NCI-H82 (cell line): ENCODE measurements at places on chromosomes 5 and 9.
A peak's percentile ranks its signal among the peaks of the same experiment; 100 is the strongest.

- DNase-seq: peak; percentile 24
These were observed 71.5 kb downstream of the PSMB7 start for GRCh38 chr9:124343533-124344290.

- peak; percentile 85 for DNase-seq
These were observed 251.7 kb downstream of the DENND1A start for GRCh38 chr9:123678038-123678877.

DNA sequence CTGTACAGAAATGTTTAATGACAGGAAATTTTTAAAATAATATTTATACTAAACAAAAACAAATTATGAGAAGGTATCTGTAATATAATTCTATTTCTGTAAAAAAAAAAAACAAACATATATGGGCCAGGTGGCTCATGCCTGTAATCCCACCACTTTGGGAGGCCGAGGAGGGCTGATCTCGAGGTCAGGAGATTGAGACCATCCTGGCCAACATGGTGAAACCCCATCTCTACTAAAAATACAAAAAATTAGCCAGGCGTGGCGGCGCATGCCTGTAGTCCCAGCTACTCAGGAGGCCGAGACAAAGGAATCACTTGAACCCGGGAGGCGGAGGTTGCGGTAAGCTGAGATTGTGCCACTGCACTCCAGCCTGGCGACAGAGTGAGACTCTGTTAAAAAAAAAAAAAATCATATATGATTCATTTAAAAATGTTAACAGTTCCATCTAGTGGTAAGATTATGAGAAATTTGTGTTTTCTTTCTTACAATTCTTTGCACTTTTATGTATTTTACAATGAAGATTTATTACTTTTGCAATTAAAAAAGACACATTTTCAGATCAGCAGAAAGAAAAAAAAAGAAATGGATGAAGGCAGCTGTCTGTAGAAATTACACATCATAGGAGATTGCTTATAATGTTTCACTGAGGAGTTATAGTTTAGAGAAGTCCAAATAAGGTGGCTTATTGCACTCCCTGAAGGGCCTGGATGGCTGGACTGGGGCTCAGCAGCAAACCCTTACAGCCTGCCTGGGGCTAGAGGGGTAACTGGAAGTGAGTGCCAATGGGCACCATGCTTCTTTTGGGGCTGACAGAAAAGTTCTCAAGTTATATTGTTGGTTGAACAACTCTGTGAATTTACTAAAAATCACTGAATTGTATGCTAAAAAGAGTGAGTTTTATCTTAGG lies 20.3 kb downstream of the C9orf153 start:
- DNase-seq: no peak

DNA sequence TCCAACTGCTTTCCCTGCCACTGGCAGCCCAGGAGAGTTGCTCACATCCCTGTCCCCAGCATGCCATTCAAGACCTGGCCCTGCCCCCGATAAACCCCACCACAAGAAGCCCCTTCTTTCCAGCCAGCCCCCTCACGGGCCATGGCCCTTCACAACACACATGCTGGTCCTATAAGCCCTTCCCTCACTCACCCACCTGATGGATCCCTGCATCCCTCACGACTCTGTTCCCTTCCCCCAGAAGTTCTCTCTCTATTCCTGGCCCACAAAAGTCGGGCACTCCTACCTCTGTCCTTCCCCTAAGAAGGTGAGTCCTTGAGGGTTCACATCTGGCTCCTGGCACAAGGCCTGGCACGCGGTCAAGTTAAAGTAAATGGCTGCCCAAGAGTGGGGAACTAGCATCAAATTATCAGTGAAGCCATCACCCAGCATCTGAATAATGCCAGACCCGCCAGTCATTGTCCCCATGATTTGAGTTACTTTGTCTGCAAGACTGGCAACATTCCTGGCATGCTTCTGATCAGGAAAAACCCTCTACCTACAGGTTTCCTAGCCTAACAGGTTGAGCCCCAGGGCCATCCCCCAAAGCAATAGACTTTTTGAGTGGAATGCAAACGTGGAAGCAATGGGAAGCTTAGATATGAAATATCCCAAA lies 65.9 kb downstream of the CRB2 start:
- no peak for DNase-seq

- DNase-seq: no peak
These were observed 234.0 kb upstream of the GRAMD2B start for GRCh38 chr5:126189231-126189630.

- DNase-seq: no peak
These were observed 817.5 kb downstream of the EFNA5 start for GRCh38 chr5:106853266-106853665.

GRCh38 chr5:177402271-177403043 lies 2.0 kb upstream of the PFN3 start:
- DNase-seq: peak; percentile 88

DNA sequence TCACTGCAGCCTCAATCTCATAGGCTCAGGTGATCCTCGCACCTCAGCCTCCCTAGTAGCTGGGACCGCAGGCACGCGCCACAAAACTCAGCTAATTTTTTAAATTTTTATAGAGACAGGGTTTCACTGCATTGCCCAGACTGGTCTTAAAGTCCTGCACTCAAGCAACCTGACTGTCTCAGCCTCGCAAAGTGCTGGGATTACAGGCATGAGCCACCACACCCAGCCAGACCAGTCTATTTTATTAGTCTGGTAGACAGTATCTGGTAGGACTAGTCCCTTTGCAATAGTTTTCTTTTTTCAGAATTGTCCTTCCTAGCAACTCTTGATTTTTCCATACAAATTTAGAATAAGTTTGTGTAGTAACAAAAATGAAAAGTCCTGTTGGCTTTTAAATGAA lies 14.1 kb upstream of the GPR150 start:
- DNase-seq: no peak

DNA sequence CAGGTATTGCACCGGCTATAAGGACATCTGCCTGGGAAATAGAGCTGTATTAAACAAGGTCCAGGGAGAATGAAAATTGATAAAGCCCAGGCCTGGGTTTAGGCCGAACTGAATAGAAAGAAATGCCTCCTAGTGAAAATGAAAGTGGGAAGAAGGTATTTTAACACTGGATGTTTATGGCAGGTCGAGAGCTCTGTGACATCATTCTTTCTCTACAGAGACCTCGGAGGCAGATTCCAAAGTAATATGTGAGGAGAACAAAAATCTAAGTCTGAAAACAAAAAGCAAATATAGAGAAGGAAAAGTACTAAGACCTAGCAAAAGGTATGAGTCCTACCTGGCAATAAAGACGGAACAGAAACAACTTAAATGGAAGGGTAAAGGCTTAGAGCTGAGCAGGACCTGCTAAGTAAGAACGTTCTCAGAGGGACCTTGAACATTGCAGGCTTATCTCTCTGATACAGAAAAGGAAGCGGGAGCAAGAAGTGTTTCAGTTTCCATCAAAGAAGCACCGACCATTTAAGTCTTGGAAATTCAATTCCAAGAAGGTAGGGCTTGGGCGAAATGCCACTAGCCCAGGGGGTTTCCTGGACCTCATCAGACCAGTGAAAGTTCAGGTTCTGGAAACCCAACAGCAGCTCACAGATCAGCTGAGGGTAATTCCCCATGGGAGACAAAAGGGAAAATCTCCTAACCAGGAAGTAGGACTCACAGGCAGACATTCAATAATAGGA lies 80.0 kb downstream of the SUSD1 start:
- no peak for DNase-seq

DNA sequence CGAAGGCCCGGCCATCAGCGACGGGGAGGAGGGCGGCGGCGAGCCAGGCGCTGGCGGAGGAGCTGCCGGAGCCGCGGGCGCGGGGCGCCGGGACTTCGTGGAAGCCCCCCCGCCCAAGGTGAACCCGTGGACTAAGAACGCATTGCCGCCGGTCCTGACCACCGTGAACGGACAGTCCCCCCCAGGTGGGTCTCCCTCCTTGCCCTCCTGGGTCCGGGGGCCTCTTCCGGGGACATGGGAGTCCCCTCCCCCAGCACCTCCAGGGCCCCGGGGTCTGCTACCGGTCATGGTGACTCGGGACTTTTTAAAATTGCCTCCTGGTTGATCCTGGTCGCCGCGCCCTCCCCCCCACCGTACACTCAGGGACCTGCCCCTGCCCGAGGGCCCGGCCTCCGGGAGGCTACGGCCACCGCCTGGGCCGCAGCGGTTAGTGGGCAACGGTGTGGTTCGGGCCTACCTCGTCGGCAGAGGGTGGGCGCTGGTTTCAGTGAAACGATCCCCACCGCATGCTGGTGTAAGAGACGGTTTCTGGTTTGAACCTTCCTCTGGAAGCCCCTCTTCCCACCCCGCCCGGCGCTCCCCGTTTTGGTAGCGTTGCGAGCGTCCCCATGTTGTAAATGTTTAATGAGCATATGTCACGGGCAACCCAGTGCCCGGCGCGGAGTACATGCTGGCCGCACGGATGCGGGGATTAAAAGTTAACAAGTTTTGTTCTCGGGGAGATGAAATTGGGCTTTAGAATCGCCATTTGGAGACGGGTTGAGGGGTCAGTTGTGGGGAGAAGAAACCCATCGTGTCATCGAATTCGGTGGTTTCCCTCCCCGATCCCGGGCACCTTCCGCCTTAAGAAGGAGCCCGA lies 1.1 kb downstream of the LARP1 start:
- DNase-seq: peak; percentile 33

DNA sequence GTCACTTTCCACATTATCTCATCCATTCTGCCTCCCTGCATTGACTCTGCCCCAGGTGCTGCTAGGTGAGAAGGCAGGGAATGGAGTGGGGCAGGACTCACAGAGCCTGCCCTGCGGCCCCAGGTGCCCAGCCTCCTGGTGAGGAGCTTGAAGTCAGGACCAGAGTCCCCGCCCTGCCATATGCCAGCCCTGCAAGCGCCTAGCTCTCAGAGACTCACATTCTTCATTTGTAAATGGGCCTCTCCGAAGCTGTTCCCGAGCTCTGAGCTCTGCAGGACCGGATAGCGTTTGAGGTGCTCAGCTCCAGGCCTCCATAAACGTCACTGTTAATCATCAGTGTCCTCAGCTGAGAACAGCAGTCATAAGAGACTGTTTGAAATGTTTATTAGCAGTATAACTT lies 75.1 kb upstream of the STXBP1 start:
- peak; percentile 72 for DNase-seq

DNA sequence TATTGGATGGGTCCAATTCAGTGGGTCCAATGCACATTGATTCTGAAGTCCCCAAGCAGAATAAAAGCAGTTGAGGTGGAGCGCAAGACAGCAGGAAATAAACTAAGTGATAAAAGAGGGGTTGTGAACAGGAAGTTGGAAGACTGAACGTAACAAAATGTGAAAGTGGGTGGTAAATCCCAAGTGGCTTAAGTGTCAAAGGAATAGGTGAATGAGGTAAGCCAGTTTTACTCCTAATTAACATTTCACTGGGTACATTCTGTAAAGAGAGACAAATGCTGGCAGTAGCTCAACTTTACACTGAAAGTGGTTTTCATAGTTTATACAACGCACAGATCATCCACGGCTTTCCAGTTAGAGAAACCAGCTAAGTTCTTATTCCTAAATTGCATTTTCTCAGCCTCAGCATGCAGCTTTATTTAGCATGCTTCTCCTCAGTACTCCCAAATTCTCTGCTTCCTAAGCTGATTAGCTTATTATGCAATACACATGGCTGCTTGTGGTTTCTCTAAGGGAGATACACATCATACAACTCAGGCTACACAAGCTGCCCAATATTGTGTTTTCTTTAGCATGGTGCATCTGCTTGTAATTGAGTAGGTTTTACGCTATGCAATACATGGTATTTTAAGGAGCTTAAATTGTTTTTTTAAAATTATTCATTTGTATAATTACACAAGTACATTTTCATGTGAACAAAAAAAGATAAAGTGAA lies 34.2 kb upstream of the HSD17B4 start:
- DNase-seq: peak; percentile 72

- DNase-seq: no peak
These were observed 19.0 kb downstream of the CXXC5 start for GRCh38 chr5:139667001-139667729.

- no peak for DNase-seq
These were observed 99.8 kb upstream of the DAP start for GRCh38 chr5:10860645-10861422.

DNA sequence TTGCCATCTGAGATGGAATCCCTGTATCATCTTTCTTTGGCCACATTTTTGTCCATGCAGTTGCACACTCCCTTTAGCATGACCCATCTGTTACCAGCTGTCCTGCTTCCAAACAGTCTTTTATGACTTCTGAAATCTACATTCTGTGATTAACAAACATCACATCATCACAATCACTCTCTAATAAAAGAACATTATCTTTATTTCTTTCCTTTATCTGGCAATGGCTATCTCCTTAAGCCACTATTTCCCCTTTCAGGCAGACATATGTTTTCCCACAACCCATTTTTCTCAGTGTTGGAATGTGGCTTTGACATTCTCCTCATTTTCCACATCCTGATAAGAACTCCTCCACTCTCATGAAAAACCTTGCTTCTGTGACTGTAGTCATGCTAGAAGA lies 141.0 kb downstream of the ST8SIA4 start:
- no peak for DNase-seq

GRCh38 chr9:103287361-103287760 lies 292.2 kb downstream of the CYLC2 start:
- DNase-seq: no peak

DNA sequence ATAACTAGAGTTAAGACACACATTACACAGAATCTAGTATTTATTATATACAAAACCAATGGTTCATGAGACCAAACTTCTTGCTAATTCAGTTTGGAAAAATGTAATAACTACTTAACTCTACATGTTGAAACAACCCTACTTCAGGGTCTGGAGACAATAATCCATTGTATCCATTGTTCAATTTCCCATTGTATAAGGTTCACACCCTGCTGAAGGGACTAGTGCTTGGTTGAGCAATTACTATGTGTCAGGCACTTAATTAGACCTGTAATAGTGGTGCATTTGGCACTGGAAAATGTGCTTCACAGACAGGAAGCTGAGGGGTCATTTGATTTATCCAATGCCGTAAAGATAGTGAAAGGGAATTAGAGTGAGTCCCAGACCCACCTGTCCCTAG lies 114.3 kb upstream of the PAPPA start:
- DNase-seq: no peak

GRCh38 chr9:71681708-71682272 lies 86.5 kb downstream of the CEMIP2 start:
- DNase-seq: peak; percentile 39

DNA sequence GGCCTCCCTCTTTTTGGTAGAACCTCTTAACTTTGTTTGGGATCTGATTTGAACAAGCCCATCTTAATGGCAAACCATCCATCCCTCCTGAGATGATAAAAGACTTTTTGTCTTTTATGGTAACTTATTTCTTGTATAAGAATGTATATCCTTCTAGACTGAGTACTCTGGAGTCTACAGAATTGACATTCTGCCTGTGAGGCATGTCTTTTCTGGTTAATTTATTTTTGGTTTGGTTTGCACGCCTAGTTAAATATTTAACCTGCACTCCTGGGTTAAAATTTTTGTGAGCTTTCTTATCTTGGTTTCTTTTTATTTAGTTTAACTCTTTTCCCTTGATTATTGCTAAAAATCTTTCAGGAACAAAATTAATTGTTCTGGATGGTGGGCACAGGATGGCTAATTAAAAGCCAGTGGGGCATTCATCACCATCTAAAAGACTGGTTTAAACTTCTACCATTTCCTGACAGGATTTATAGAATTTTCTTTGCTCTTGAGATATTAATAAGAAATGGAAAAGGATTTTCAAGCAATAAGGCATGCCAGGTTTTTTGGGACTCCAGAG lies 50.3 kb downstream of the PHAX start:
- no peak for DNase-seq
